Thyroid gland (tissue), 4 donors: ENCODE measurements at places on chromosomes 11 and 22. TPM values are rescaled to one million over a fixed set of nuclear protein-coding genes. Genes with fewer than 3 reads are reported as not detected.
A peak's percentile ranks its signal among the peaks of the same experiment; 100 is the strongest.

DNA sequence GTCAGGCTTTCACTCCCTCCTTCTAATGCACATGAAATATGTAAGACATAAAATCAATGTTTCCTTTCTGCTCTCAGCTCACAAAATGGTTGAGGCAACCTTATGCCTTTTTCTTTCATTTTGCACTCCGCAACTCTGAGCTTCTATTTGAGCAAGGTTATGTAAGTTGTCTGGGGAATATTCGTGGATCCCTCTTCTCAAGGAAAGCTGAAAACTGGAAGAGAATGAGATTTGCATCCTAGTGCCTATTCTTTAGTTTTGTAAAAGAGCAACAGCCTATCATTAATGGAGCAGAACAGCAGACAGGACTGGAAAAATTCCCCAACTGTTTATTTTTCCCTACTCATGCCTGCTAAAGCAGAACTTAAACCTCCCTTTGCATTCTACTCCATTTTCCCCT lies 141.7 kb downstream of the FAM76B start:
- H3K36me3 ChIP-seq, result no peaks in the 10 kb centered on the region
- no peaks in the 10 kb centered on the region for H3K27me3 ChIP-seq
- no peak overlapping the region for H3K4me3 ChIP-seq
- peaks cover 38% of the 10 kb centered on the region for H3K4me1 ChIP-seq
- H3K27ac ChIP-seq, result peak overlapping the region; percentile 95

GRCh38 chr11:117089685-117090084 lies 8.5 kb downstream of the SIK3 start:
- DNase-seq, result no peak
- H3K36me3 ChIP-seq, result no peaks in the 10 kb centered on the region
- no peak overlapping the region for H3K4me3 ChIP-seq
- H3K4me1 ChIP-seq, result peaks cover 42% of the 10 kb centered on the region
- H3K27me3 ChIP-seq, result no peaks in the 10 kb centered on the region

- H3K36me3 ChIP-seq, result peaks cover 68% of the 10 kb centered on the region
- no peak overlapping the region for H3K27ac ChIP-seq
- H3K4me1 ChIP-seq, result peaks cover 21% of the 10 kb centered on the region
- no peak overlapping the region for H3K4me3 ChIP-seq
- no peak for DNase-seq
Observed at GRCh38 chr11:114251815-114252337, 44.3 kb upstream of the NNMT start.

DNA sequence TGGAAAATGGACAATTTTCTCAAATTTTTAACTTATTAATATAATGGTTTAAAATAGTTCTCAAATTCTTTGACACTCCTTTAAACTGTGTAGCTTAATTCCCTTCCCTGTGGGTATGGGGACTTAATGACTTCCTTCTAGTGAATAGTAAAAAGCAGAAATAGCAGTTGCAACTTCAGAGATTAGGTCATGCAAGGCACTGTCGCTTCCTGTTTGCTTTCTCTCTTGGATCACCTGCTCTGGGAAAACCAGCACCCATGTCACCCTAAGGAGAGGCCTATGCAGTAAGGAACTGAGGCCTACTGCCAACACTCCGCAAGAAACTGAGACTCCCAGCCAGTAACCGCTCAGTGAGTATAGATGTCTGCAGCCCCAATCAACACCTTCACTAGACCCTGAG lies 5.5 kb upstream of the PANX3 start:
- H3K27ac ChIP-seq, result no peak overlapping the region
- no peaks in the 10 kb centered on the region for H3K27me3 ChIP-seq
- no peak for DNase-seq
- H3K4me3 ChIP-seq, result no peak overlapping the region
- H3K36me3 ChIP-seq, result no peaks in the 10 kb centered on the region
- no peaks in the 10 kb centered on the region for H3K4me1 ChIP-seq

GRCh38 chr22:28951969-28952521 lies 68.7 kb downstream of the ZNRF3 start:
- no peak overlapping the region for H3K27ac ChIP-seq
- peaks cover 38% of the 10 kb centered on the region for H3K4me1 ChIP-seq
- H3K36me3 ChIP-seq, result no peaks in the 10 kb centered on the region
- H3K4me3 ChIP-seq, result no peak overlapping the region
- H3K27me3 ChIP-seq, result no peaks in the 10 kb centered on the region

DNA sequence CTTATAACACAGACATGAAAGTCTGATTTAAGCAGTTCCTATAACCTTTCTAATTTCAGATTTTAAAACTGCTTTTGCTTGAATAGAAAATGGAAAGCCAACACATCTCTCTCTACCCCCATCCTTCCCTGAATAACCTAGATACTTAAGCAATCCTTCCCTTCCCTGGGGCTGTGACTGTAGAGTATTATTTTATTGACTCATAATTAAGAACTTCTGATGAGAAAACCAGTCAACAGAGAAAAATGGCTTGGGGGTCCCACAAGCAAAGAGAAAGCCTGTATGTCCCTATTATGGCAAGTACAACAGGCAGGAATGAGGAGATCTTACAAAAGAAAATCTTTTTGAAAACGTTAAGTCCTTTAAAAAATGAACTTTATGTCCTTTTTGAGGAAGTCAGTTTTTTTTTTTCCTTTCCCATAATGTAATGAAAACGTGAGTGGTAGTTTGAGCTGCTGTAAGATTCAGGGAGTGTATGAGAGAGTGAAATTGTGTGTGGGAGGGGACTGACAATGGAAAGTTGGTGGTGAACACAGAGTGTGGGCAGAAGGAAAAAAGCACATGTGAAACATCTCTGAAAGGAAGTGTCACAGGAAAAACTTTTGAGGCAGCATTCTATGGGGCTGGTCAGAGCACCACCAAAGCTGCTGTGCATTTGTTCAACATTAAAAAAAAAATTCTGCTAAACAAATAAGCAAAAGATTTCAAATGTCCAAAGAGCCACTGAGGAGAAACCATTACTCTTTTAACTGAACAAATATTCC lies 154.6 kb downstream of the MAML2 start:
- H3K4me1 ChIP-seq, result peaks cover 17% of the 10 kb centered on the region
- H3K36me3 ChIP-seq, result no peaks in the 10 kb centered on the region
- H3K4me3 ChIP-seq, result no peak overlapping the region
- no peak for DNase-seq
- peak overlapping the region; percentile 25 for H3K27ac ChIP-seq

DNA sequence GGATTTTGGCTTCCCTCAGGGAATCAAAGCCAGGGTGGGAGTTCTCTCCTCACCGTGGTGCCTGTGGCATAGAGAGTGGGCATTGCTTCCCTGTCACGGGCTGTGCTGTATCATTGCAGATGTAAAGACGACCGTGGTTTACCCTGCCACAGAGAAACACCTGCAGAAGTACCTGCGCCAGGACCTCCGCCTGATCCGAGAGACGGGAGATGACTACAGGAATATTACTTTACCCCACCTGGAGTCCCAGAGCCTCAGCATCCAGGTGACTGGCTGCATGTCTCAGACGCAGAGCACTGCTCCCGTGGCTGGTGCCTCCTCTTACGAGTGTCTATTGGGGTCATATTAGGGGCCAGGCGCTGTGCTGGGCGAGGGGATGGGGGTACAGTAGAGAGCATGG lies 24.2 kb upstream of the ST3GAL4 start:
- H3K36me3 ChIP-seq, result no peaks in the 10 kb centered on the region
- no peak for DNase-seq
- no peak overlapping the region for H3K27ac ChIP-seq
- no peaks in the 10 kb centered on the region for H3K4me1 ChIP-seq

- H3K27ac ChIP-seq, result no peak overlapping the region
- peaks cover 11% of the 10 kb centered on the region for H3K4me1 ChIP-seq
Observed at GRCh38 chr11:69648679-69649575, 8.0 kb downstream of the CCND1 start.

DNA sequence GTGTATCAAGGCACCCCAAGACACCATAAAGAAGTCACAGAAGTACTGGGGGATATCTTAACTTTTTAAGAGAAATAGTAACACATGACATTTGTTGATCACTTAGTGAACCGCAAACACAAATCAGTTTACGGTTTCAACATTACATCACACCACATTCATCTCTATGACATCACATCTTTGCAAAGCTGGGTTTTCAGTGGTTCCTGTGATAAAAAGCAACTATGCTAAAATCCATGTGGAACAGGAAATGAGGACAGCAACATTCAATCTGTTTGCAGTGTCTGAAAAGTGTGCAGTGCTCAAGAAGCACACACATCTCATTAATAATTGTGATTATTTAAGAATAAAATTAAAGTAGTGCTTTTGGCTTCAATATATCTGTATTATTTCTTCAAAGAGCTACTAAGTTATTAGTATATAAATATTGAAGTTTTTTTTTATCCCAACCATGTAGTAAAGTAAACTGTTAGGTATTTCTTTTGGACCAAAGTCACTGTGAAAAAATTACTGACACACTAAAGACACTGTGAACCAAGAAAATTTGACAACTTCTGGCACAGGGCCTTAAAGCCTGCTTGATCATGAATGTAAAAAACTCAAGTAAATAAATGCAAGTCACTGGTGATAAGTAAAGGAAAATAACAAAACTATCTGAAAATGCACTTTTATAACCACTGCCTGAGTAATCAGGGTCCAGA lies 156.0 kb upstream of the SOX6 start:
- no peaks in the 10 kb centered on the region for H3K27me3 ChIP-seq
- H3K4me3 ChIP-seq, result no peak overlapping the region
- H3K27ac ChIP-seq, result no peak overlapping the region
- no peaks in the 10 kb centered on the region for H3K4me1 ChIP-seq

- peak overlapping the region; percentile 38 for H3K4me3 ChIP-seq
- H3K27ac ChIP-seq, result peak overlapping the region; percentile 88
- H3K36me3 ChIP-seq, result no peaks in the 10 kb centered on the region
- DNase-seq, result peak; percentile 71
Observed at GRCh38 chr11:122882857-122883645, 492 bp downstream of the JHY start.

DNA sequence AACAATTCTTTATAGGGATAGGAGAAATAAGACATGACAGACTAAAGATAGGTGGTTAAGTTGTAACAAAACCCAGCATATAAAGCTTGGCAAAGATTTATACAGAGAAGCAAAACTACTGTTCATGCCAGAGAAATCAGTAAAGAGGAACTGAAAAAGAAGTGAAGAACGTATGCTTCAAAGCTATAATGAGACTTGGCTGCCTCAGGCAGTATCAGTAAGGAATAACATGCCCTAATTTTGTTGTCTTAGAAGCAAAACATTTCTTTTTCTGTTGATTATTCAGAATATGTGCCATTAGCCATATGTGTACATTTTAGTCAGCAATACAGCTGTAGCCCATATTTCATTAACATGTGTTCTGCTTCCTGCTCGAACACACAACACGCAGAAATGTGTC lies 403.2 kb downstream of the NELL1 start:
- no peak overlapping the region for H3K27ac ChIP-seq
- no peak overlapping the region for H3K4me3 ChIP-seq

DNA sequence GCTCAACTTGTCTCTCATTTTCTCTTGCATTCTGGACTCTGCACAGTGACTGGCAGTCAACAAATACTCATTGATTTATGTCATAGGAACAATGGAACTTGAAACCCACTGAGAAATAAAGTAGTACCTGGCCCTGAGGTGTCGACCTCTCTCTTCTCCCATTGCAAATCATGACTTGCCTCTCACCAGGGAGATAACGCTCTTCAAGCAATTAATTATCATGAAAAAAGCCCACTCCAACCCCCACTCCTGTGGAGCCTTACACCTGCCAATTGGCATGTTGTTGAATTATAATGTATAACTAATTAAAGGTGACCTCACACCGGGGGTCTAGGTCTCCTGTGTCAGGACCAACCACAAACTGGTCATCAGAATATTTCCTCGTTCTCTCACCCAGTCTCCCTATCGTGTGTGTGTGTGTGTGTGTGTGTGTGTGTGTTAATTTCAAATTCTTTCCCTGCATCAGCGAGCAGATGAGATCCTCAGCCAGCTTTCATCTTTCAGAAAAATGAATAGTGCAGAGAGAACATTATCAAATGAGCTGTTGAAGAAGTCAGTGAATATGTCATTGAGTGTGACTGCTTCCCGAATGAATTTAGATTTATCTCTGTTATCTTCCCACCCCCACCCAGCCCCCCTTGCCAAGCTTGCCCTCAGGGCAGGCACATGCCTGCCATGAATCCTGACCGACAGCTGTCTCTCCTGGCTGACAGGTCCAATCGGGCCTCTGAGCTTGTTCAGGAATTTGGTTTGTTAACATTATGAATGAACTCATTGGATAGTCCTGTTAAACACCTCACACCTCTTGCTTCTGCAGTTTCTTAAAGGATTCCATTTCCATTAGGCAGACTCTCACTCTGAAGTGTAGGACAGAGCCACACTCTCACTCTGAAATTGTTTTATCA lies 357.4 kb downstream of the INSC start:
- no peak overlapping the region for H3K27ac ChIP-seq
- no peak for DNase-seq
- H3K27me3 ChIP-seq, result no peaks in the 10 kb centered on the region
- no peaks in the 10 kb centered on the region for H3K4me1 ChIP-seq
- H3K4me3 ChIP-seq, result no peak overlapping the region

DNA sequence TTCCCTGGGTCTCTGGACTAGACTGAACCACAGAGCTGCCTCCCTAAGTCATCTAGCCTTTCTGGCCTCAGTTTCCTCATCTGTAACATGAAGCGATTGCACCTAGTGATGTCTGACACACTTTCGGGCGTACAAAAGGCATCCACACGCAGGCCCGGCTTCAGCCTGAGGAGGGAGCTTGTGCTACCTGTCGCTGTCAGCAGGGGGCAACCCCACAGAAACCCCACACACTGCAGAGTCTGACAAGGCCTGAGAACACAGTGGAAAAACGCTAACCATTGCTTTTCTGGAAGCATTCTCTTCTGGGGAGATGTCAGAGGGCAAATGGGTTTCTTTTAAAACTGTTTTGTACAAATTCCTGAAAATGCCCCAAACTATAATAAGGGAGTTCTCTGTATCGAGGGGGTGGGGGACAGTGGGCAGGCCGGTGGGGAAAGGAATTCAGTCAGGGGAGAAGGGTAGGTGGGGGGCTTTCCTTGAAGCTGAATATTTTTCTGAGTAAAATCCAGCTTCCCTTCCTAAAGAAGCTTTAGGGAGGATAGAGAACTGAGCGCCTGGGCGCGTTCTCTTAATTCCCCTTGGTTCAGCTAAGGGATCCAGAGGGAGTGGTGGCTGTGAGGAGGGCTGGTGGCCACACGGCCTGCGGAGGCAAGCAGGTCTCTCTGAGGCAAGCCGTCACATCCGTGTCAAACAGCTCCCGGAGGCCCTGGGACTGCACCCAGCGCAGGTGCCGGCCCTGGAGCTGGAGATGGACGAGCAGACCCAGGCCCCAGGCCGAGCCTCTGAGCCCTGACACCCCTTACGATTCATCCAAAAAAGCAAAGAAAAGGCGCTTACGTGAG lies 533 bp downstream of the ELF5 start:
- no peaks in the 10 kb centered on the region for H3K36me3 ChIP-seq
- DNase-seq, result peak; percentile 48
- H3K4me3 ChIP-seq, result no peak overlapping the region
- no peaks in the 10 kb centered on the region for H3K27me3 ChIP-seq

MYOD1 gene
- total RNA-seq, result not detected
